ENCODE measurements at places on chromosomes 16 and 17.
A peak's percentile ranks its signal among the peaks of the same experiment; 100 is the strongest.

- DNase-seq: no peak
Measured at GRCh38 chr17:81173762-81174155, 7.7 kb upstream of the AATK start.

DNA sequence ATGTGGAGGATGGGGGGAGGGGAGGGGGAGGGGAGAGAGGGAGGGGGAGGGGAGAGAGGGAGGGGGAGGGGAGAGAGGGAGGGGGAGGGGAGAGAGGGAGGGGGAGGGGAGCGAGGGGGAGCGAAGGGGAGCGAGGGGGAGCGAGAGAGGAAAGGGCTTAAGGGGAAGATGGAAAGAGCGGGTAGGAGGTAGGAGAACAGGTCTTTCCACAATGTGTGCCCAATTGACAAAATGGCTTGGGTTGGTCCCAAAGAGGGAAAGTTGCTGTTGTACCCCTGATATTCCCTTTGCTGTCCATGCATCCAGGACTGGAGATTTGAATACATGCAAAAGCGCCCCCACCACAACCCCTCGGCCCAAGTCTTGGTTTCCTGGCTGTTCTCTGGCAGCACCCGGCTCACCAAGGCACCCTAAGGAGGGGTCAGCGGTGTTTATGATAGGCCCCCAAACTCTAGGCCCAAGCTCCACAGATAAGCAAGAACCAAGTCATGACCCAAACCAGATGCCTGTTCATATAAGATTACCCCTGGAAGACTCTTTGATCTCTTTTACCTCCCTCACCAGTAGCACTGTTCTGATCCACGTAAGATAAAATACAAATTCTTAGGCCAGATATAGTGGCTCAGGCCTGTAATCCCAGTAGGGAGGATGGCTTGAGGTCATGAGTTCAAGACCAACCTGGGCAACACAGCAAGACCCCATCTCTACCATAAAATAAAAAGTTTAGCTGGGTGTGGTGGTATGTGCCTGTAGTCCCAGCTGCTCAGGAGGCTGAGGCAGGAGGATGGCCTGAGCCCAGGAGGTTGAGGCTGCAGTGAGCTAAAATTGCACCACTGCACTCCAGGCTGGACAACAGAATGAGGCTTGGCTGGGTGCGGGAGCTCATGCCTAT, 119.6 kb downstream of the ZFHX3 start:
- DNase-seq: no peak

- no peak for DNase-seq
Measured at GRCh38 chr16:88548131-88548874, 21.9 kb upstream of the ZC3H18 start.

- DNase-seq: no peak
Measured at GRCh38 chr16:22325598-22326368, 28.6 kb downstream of the POLR3E start.

DNA sequence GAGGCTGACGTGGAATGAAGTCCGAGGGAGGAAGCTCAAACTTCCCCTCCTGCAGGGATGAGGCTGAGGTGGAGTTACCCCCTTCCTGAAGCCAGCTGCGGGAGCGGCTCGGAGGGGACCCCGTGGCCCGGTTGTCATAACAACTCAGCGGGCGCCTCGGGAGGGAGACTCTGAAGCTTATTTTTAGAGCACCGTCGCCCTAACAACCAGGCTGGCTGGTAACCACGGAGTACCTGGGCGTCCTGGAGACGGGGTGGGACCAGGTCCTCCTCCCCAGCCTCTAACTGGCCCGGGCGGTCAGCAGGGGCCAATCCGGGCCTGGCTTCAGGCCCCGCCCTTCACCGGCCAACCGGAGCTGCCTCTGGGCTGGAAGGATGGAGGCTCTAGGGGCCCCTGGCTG, 27.7 kb downstream of the NECAB2 start:
- no peak for DNase-seq

GRCh38 chr16:4056161-4057105, 59.8 kb downstream of the ADCY9 start:
- DNase-seq: no peak

DNA sequence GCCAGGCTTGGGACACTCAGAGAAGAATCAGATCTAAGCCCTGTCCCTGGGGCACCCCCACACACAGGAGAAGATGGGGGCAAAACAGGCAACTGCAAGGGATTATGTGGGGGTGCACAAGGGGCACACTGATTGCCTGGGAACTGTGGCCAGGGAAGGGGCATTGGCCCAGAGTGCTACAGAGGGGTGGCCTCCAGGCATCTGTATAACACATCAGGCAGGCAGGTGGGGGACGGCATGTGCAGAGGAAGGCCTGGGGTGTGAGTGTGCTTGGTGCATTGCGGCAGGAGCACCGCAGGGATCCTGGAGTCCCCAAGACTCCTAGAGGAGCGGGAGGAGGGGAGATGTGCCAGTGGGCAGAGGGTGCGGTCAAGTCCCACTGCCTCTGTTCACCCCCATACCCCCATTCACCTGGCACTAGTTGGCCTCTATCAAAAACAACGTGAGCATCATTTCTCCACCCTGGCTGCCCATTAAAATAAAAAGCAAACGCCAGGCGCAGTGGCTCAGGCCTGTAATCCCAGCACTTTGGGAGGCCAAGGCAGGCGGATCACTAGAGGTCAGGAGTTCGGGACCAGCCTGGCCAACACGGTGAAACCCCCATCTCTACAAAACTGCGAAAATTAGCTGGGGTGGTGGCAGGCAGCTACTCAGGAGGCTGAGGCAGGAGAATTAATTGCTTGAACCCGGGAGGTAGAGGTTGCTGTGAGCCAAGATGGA, 41.5 kb downstream of the C16orf82 start:
- DNase-seq: no peak

- no peak for DNase-seq
Measured at GRCh38 chr17:48484256-48484655, 46.6 kb downstream of the HOXB1 start.

DNA sequence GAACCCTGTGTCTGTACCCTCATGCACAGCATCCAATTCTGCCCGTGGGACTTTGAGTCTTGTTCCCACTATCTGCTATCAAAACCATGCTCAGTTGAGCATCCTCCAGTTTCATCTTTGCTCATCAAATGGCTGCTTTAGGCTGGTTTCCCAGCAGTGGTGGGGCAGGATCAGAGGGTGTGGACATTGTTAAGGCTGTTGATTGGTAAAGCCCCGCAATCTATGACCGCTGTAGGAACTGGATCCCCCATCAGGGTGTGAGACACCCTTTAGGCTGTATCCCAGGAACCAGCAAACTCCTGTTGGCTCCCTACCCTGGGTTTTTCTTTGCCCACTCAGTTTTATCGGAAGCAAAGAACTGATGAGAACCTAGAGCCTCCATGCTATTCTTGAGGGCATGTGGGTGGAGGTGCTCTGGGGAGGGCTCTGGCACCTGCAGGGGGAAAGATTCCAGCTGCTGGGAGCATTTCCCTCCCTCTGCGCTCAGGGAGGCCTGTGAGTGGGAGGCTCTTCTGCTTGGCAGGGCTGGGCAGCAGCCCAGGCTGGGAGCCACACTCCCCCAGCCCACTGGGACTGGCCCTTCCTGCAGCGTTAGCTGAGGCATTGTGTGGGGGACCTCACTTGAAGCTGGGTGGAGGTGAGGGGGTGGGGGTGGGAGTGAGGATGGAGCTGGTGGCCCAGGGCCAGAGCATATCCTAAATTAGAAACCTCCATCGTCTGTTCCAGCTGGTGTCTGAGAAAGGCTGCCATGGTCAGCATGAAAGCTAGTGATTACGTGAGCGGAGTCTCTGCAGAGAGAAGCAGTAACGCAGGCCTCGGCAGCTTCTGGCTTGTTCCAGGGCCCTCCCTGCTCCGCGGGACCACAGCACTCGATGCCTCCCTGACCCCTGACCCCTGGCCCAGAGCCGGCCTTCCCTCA, 160.6 kb downstream of the IRF8 start:
- no peak for DNase-seq

DNA sequence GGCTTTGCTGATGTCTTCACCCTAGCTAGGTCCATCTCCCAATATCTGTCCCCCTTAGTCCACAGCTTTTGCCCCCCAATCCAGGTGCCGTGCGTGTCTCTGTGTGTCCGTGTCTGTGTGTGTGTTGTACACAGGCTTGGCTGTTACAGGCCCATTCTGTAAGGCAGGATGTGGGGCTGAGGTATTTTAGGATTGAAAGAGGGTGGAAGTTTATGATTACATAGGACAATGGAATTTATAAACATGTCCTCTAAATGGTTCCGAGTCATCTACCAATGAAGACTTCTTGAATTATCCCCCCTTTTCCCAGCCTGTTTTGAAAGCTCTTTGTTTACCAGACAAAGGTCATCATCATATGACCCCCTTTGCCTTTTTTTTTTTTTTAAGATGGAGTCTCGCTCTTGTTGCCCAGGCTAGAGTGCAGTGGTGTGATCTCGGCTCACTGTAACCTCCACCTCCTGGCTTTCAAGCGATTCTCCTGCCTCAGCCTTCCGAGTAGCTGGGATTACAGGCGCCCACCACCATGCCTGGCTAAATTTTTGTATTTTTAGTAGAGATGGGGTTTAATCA, 21.9 kb downstream of the ACE start:
- DNase-seq: no peak

DNA sequence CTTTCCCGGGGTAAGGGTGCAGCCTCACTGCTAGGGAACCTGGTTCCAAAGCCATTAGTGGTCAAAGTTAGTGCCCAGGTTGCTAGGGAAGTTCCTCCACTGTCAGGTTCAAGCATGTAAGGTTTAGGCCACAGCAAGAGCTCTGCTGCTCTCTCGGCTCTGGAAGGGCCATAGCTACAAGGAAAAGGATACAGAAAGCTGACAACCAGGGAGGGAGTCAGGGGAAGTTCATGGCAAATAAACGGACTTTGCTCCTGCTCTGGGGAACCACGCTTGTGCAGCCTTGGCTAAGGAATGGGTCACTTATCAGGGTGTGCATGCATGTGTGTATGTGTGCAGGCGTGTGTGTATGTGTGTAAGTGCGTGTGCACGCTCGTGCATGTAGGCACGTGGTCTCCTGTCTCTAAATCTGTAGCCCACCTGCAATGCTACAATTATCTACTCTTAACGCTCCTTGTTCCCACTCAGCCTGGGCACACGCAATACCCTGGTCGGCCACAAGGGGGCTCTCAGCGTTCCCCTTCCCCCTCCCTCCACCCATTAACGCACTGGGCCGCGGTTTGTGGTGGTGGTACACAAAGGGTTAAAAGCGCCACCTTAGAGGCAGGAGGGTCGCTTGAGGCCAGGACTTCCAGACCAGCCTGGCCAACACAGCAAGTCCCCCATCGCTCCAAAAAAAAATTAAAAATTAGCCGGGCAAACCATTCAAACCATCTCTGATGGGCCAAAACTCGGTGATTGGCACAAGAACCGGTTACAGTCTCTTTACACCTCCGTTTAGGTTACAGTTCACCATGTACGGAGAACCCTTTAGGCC, 48.4 kb upstream of the KDM8 start:
- DNase-seq: peak; percentile 68

- no peak for DNase-seq
Measured at GRCh38 chr16:11780991-11781680, 15.9 kb downstream of the ZC3H7A start.

GRCh38 chr17:30952638-30953393, 18.0 kb upstream of the RNF135 start:
- no peak for DNase-seq

DNA sequence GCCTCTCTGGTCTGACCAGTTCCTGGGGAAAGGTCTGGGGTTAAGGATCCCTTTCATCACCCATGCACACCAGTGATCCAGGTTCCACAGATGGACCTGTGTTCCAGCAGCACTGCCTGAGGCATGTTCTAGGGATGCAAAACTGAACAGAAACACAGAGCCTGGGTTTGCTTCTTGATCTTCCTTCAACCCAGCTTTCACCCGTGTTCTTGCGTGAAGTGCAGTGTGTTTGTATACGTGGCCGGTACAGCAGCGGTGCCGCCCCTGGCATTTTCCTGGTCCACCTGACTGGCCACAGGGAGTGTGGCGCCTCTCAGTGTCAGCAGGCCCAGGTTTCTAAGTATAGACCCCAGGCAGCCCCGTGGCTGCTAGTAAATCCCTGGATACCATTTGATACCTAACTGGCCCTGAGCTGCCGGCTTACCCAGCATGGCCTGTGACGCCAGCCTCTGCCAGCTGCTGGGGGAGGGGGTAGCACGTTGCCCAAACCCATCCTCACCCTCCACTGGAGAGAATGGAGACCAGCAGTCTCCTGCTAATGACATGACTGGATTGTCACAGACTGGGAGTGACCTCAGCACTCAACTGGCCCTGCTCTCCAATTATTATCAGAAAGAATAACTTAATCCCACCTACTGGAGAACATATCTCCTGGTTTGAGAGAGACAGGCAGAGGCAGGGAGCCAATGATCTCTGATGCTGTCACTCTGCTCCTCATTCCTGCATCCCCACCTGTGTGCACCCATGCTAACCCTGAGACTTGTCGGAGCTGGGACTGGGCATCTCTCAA, 59.2 kb upstream of the LGALS9 start:
- no peak for DNase-seq

DNA sequence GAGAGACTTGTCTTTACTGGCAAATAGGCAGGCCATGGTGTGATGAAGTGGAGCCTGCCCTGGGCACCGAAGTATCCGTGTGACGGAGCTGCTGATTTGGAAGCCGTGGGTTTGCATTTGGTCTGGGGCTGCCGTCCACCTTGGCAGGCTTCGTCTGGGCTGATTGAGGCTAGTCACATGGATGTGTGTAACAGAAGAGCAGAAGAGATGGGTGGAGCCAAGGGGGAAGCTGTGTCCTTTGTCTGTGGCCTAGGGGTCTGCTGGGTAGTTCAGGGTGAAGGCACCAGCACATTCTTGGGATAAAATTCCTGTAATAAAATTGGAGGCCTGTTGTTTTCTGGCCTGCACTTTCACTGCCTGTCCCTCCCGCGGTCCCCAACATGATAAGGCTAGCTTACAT, 106.1 kb downstream of the AATF start:
- no peak for DNase-seq

DNA sequence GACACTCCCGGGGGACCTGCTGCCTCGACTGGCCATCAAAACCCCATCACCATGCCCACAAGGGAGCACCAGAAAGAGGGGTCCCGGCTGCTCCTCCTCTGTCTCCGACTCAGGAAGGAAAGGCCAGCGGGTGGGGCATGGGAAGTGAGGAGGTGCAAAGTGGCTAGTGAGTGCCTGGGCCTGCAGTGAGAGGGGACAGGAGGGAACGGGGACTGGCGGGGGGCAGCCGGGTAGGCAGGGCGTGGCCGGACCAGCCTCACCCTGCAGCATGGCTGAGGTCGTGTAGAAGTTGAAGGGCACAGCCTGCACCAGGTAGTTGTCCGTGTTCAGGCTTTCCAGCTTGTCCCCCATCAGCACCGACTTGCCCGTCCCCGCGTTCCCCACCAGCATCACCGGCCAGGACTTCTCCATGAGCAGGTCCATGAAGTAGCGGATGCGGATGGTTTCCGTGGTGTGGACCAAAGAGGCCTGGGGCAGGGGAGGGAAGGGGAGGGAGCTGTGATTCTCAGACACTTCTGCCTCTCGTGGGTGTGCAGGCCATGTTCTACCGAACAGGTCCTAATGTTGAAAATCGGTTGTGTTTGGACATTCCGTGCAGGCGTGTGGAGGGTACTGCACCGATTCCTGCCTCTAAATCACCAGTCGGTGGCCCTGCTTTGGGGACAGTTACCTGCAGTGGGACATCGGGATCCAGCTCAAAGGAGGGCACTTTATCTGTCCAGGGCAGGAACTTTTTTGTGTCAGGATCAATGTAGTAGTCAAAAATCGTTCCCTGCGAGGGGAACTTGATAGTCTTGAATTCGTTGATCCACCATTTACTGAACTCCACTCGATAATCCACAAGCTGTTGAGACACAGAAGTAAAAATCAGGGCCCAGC, 91.7 kb downstream of the DNAH17 start:
- DNase-seq: no peak

Data from T-helper 9 cell (primary cell).